ENCODE measurements at places on chromosomes 16 and 17.

DNA sequence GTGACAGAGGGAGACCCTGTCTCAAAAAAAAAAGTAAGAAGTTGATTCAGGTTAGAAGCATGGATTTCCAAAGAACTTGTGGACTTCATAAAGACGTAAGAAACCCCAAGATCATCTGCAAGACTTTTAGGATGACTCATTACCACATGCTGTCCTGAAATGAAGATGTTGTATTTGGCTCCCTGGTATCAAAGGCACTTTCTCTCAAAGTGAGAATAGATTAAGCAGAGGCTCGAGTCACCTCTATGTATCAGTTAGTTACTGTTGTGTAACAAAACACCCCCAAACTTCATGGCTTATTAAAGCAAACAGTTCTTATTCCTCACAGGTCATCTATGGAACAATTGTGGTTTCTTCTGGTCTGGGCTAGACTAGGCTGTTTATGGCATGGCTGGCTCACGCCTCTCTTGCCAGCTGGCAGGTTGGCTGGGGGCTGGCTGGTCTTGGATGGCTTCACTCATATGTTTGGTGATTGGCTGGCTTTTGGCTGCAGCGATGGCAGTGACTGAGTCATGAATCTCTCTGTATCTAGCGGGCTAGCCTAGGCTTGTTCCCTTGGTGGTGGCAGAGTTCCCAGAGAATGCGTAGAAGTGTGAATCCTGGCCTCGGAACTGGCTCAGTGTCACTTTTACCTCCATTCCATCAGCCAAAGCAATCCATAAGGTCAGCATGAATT is 60.4 kb upstream of the MSI2 start:
- no peak for DNase-seq

DNA sequence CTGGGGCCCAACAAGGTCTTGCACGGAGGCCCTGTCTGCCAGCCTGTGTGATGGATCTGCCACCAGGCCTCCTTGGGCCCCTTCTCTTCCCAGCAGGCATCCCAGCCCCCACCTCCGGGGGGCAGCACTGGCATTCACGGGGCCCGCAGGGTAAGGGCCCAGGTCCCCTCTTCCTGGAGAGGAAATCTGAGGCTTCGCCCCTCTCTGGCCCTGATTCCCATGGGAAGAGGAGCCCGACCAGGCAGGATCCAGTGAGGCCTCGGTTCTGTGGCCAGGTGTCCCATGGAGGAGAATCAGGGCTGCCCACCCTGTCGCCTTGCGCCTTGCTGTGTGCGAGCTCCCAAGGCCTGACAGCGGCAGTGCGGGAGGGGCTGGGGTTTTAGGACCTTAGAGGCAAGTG is 48.4 kb downstream of the PDPK1 start:
- DNase-seq = no peak

GRCh38 chr17:31216031-31216751 is 80.8 kb downstream of the OMG start:
- DNase-seq = no peak

GRCh38 chr17:44385287-44386181 is 3.9 kb downstream of the ITGA2B start:
- peak; percentile 84 for DNase-seq

GRCh38 chr17:979212-979538 is 401 bp downstream of the NXN start:
- no peak for DNase-seq

DNA sequence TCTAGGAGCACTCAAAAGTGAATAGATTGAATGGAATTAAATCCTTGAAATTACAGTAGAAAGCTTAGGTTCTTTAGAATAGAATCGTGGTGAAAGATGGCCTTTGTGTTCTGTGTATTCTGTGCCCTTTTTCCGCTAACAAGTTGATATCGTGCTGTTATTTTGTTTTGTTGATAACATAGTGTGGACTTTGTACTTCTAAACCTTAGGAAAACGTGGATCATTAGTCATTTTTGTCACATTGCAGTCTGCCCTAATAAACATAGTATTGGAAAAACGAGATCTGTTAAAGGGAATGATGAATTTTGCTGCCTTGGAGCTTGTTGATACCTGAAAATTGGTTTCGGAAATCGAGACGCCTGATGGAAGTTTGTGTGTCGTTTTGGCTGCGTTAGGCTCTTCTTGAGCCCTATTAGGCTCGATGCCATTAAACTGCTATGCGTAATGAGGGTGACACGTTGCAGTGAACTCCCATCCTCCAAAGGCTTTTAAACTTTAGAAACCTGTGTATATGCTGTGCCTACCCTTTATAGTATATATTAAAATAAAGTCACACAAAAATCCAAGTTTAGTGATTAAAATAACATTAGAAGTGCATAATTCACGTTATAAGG is 145.7 kb downstream of the PRKCA start:
- no peak for DNase-seq

DNA sequence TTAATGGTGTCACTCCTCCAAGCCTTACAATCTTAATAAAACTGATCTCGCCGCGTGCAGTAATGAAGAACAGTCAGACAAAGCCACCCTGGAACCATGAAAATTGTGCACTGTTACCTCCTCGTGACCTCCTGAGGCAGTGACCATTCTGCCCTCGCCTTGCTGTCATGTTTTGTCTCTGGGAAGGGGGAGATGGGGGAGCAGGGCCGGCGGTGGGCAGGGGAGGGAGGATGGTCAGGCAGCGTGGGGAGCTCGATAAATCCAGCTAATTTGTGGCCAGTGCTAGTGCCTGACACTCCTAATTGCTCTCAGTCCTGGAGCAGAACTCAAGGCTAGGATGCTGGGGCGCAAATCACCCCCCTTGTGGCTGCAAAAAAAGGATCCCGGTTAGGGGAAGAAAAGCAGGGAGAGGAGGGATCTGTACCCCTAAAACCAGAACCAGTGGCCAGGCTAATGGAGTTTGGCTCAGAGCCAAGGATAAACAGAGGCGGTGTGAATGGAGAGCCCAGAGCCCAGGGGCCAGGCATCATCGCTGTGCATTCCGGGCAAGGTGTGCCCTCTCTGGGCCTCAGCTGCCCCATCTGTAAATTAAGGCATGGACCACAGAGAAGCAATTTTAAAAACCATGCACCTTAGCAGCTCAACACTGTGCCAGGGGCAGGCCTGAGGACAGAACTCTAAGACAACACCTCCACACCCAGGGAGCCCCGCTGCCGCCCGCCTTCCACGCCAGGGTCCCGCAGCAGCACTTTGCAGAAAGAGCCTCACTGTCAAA is 113.3 kb downstream of the ZNF423 start:
- no peak for DNase-seq

DNA sequence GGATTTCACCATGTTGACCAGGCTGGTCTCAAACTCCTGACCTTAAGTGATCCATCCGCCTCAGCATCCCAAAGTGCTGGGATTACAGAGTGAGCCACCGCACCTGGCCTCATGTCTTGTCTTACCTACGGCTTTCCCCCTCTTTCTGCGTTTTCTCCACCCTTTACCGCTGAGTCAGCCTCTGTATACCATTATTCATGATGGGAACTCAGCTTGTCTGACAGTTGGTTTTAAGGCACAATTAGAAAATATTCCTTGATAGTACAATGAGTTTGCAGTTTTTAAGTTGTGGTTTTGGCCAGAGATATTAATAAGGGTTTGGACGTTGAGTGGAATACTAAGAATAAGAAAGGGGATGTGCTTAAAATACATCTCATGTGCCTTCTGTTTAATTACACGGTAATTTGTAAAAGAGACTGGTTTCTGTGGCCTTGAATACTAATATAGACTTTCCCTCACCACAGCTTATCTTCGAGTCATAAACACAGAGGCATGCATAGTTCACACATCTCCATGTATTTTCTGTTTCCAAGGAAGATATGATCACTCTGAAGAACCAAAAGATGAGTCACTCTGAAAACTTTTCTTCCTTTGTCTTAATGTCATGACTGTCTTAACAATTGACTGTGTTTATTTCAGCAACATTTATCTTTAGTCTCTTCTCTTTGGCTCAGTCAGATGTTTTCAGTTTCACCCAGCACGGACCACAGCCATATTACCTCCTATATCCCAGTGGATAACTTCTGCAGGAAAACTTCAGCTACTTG is 54.4 kb downstream of the PITPNC1 start:
- DNase-seq = peak; percentile 32

DNA sequence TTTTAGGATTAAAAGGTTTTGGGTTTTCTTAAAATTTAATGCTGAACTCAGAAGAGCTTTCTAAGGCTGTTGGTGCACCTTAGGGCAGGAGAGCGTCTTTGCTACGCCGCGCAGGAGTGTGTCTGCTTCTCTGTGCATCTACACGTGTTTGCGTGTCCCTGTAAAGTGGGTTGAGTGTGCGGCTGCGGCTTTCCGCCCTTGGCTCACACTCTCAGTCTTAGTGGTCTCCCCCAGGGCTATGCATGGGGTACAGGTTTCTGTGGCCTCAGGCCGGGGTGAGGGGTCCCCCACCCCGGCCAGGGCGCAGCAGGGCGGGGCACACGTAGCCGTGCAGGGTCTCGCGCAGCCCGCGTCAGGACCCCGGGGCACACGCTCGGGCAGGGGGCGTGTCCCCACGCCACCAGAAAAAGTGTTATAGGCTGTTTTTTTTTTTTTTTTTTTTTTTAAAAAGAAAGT is 727 bp upstream of the TENT4B start:
- DNase-seq = peak; percentile 83

DNA sequence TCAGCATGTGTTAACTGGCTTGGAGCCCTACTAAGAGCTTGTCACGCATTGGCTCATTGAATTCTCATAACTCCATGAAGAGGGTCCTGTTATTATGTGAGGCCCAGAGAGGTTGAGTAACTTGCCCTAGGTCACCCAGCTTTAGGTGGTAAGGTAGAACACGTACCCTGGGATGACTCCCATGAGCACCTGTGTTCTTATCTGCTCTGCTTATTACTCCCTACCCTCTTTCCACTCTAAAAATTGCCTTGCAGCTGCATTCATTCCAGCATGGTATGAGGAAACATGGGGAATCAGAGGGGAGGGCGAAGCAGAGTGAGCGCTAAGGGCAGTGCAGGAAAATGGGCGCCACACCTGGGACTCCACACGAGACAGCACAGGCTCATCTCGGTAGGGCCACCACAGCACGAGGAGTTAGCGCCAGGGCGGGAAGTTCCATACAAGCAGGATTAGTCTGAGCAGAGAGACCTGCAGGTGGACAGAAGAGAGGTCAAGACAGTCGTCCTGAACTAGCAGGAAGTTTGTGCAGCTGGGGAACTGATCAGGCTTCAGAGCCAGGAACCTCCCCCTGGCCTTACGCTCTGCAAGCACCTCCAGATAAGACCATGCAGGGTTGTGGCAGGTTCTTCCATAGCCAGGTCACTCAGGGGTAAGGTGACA is 10.1 kb downstream of the COPZ2 start:
- DNase-seq = no peak
